ENCODE measurements at places on chromosomes 3 and 15.

DNA sequence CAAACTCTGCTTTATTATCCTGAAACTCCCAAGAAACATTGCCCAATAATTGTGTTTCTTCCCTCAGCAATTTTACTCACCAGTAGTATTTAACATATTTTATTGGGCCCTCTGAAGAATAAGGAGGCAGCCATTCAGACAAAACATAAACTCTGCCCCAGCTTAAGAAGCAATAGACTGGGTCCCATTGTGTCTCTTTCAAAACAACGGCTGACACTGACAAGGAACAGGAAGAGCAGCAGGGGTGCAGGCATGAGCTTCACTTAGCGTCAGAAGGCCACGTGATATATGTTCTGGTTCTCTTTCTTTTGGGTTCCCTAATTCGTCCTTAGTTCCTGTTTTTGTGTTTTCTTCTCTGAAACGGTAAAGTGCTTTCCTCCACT, 242.3 kb downstream of the FHIT start:
- no peak for DNase-seq

DNA sequence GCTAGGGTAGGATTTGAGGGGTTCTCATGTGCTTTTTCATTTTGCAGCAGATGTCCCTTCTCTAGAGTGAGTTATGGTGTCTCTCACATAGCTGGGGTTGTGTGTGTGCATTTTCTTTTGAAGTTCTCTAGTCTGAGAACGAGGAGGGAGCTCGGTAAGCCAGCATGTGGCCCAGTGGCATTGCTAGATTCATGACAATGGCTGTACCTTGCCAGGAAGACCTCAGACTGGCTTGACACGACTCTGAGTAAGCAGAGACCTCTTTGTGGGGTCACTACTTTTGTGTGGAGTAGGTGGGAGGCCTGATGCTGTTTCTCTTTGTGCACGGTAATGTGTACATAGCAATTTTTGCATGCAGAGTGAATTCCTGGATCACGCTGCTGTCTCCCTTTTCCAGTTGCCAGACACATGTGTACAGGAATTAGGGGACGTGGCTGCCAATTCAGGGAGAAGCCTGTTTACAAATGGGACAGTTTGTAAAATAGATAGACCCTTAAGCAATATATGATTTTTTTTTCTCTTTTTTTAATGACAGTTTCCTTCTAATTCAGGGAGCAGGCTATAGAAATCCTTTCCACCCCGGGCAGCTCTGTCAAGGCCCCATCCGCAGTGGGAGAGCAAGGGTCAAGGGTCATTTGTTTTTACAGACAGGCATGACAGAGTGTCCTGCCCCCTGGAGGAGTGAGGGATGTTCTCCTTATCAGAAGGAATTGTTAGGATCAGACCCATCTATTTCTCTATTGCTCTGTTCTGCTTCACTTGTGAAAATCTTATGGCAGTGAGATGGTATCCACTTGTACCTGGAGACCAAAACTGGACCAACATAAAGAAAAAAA, 4.6 kb downstream of the CACNA1D start:
- peak; percentile 18 for DNase-seq

- DNase-seq, result peak; percentile 51
Observed at GRCh38 chr3:42148982-42149432, 57.9 kb downstream of the TRAK1 start.

GRCh38 chr3:50227390-50228183, 8.4 kb upstream of the GNAI2 start:
- peak; percentile 91 for DNase-seq

- no peak for DNase-seq
Observed at GRCh38 chr3:9791790-9792404, 376 bp downstream of the TADA3 start.

DNA sequence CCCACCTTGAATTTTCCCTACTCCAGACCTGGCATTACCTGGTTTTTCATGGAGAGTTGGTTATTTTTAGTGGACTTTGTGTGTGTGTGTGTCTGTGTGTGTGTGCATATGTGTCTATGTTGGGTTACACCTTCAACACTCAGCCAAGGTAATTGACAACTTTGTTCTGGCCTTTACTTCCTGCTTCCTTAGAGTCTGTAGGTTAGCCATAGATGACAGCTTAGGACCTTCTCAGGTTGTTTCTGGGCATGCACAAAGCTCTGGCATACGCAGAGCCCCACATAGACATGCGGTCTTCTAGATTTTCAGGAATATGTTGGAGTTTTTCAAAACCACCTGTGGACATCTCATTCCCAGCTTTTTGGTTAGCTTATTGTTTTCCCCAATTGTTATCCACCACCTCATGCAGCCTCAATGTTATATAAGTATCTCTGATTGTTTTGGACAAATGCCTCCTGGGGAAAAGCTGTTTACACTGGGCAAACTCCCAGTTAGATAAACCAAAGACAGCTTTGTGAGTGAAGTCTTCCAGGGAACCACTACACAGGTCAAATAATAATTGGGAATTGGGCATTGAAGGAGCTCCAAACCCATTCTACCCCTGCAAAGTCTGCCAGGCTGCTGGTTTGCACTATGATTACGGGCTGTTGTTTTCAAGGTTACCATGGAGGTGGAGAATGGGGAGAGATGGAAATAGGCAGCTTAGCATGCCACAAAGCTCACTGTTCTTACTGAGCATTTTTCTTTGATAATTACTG, 201.2 kb downstream of the ADAMTSL3 start:
- DNase-seq, result no peak

- no peak for DNase-seq
Observed at GRCh38 chr3:23735535-23736326, 70.0 kb upstream of the UBE2E1 start.

- no peak for DNase-seq
Observed at GRCh38 chr3:197041875-197042488, 12.4 kb upstream of the MELTF start.

DNA sequence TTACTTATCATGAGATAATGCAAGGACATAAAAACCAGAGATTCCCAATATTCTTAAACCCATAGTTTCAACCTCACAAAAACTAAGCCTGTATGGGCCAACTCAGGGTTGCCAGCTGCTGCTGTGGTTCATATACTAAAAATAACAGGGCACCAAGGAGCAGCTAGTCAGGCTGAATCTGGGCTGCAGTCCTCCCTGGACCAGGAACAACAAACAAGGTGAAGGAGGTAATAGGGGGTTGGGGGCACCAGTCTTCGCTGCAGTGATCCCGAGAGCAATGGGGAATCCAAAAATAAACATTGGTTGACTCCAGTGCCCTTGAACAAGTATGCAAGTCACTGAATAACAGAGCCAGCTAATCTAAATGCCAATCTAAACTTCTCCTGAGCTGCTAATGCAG, 108.9 kb downstream of the MECOM start:
- DNase-seq, result no peak

- DNase-seq, result no peak
Observed at GRCh38 chr3:147421184-147421912, 12.2 kb downstream of the ZIC1 start.

DNA sequence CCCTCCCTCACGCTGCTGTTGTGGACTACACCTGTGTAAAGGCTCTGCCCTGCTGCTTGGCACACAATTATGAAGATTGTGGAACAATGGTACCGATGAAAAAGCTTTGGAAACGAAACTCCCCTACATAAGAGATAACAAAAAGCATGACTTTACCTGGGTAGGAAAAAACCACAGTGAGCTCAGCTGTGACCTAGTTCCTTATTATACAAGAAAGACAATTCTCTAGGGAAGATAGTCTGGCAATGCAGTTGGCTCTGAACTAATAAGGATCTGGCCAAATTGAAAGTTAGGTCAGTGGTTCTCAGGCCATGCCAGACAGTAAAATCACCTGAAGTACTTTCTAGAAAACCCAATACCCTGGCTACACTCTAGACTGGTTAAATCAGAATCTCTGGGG, 16.1 kb downstream of the CLEC3B start:
- DNase-seq, result no peak

GRCh38 chr15:89104172-89104564, 15.9 kb downstream of the ABHD2 start:
- no peak for DNase-seq

GRCh38 chr3:127655641-127656040, 17.1 kb upstream of the ABTB1 start:
- no peak for DNase-seq

GRCh38 chr3:76700323-76700722, 339.6 kb upstream of the ROBO2 start:
- DNase-seq, result no peak

- DNase-seq, result no peak
Observed at GRCh38 chr3:107848351-107848915, 242.4 kb downstream of the CD47 start.

DNA sequence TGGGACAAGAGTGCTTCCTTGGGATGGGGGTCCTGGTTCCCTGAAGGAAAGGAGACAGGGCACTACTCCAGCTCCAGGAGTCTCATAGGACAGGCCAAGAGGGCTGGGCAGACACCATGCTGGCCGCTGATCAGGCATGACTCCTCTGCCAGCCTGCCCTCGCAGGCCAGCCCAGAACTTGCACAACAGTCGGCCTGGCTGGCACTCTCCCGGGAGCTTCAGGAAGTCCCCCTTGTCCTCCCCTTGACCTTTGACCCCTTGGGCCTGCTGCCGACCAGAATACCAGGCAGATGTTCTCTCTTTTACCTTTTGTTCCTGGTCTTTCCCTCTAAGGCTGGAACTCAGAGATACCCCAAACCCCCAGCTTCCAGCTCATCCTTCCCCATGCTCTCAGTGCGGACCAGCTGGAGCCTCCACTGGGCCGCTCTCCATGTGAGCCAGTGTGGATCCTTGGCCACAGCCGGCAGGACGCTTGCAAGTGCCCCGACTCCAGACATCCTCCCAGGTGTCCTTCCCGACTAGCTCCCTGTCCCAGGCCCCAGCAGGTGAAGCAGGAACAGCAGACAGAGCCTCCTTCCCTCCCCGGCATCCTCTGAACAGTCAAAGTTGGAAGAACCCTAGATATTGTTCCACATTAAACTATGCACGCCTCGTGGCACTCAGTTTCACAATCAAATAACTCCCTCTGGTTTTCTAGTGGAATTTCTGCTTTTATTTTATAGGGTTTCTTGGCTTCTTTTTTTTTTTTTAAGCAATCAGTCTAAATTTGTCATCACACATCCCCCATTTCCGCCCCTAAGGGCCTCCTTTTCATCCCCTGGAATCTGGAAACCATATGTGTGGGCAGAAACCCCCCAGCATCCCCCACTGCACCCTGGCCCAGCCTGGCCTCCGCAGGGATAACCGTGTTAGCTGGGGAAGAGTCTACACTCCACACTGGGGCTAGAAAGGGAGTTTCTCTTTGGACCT, 15.7 kb downstream of the VPS18 start:
- DNase-seq, result peak; percentile 86

DNA sequence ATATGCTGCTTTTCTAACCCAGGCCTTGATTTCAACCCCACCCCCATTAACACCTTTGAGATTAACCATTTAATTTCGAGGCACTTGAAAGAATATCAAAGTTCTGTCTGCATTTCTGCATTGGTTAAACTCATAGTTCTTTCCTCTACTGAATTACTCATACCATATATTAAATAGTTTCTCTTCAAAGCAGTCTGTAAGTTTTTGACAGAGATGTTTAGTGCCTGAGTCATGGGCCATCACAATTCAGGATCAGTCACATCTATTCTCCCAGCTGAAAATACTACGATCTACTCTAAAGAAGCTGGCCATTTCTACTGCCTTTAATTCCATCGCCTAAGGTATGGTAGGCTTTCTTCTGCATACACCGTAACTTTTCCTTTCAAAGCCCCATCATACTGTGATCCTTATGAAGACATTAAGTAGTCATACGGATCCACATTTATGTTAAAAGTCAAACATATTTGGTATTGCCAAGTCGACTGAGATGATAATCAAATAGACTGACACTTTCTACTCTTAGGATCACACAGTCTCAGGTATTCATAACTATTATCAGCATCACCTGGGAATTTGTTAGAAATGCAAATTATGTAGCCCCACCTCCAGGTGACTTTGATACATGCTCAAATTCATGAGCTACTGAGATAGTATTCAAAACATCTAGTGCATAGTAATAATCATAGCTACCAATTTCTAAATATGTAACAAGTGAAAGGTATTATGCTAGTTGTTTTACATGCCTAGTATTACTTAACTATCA, 489.4 kb upstream of the IL12A start:
- no peak for DNase-seq

GRCh38 chr3:48966876-48967361, 23.1 kb upstream of the P4HTM start:
- DNase-seq, result no peak

DNA sequence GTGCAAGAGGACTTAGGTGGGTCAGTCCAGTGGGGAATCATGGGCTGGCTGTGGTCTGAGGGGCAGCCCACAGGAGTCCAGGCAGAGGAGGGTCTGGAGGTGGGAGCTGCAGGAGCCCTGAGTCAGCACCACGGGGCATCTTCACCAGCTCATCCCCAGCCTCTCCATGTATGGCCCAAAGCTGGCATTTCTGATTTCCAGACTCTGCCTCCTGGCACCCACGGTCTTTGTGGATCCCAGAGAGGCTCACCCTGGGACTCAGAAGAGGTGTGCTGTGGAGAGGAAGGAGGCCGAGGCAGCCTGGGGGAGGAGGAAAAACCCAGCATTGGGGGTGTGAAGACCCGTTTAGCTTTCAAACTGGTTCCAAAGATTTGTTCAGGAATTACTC, 64.5 kb upstream of the KLF13 start:
- DNase-seq, result no peak

- no peak for DNase-seq
Observed at GRCh38 chr15:78205856-78206255, 28.5 kb downstream of the ACSBG1 start.

DNA sequence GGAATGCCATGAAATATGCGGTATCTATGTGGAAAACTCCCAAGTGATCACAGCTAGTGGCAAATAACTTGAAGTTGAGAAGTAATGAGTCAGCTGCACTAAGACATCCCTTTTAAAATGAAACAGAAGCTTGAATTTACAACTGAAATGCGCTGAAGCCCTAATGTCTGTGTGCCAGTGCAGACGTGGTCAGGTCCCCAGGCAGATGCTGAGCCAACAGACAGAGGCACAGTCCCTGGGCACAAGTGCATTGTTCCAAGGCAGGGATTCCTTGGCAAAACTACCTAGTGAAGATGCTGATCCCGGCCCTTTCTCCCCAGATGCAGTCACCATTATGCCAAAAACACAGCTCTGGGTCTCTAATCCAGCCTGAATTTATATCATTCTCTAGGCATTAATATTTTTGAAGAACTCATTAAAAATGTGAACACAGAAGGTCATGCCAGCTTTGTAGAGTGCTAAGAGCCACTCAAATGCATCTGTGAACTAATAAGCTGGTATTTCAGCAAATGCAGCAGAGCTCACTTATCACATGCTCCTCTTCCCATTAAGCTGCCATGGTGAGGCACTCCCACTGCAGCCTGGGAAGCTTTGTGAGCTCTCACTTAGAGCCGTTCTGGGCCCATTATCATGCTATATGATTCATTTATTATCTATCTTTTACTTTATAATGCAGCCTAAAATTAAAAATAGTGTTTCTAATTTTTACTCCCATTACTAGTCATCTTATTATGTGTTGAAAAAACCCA, 200.1 kb downstream of the GABRB3 start:
- DNase-seq, result no peak

GRCh38 chr3:31729573-31729972, 196.8 kb downstream of the STT3B start:
- no peak for DNase-seq

Measured in skin of body (tissue), 3 donors.